Aorta (tissue), 5 donors: ENCODE measurements at places on chromosomes 5 and 9. TPM values are rescaled to one million over a fixed set of nuclear protein-coding genes. Genes with fewer than 3 reads are reported as not detected.

DNA sequence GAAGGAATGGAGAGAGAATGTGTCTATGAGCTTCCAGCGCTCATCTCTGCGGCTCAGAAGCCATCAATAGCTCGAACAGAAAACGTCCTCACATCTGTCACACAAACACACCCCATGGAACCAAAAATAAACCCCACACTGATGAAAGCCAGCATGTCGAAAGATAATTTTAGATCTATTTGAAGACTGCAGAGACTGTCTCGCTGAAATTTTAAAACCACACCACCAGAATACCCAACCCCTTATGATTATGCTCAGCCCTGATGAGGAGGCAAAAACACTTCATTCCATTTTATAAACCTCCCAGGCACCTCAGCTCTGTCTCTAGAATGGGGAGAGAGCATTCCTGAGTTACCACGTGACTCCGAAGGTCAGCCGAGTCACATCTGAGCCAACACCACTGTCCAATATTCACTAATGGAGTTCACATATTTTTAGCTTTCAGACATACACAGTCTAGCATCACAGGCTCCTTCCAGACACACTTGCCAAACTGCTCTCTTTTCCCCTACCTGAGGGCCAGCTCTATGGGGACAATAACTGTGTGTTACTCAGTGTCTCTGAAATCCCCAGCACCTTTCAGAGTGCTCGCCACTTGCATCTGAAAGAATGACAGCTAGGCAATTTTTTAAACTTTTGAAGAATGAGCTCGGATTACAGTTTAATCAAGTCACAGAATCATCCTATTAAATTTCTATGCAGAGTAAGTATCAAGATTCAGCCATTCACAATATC lies 63.2 kb downstream of the SERINC5 start:
- no peak overlapping the region for H3K4me3 ChIP-seq
- H3K36me3 ChIP-seq: no peaks in the 10 kb centered on the region
- H3K27ac ChIP-seq: no peak overlapping the region
- H3K27me3 ChIP-seq: no peaks in the 10 kb centered on the region
- H3K4me1 ChIP-seq: peaks cover 14% of the 10 kb centered on the region

- no peak overlapping the region for H3K4me3 ChIP-seq
- H3K27ac ChIP-seq: no peak overlapping the region
- no peaks in the 10 kb centered on the region for H3K27me3 ChIP-seq
These were observed 120.2 kb downstream of the ENTREP1 start for GRCh38 chr9:69445251-69445650.

PDZD2 gene
- polyA plus RNA-seq: 2.8 TPM

- no peaks in the 10 kb centered on the region for H3K36me3 ChIP-seq
- H3K27me3 ChIP-seq: no peaks in the 10 kb centered on the region
- no peak overlapping the region for H3K4me3 ChIP-seq
- H3K27ac ChIP-seq: peak overlapping the region; percentile 96
- peak; percentile 58 for DNase-seq
- H3K4me1 ChIP-seq: peaks cover 6% of the 10 kb centered on the region
These were observed 204.8 kb upstream of the MEF2C start for GRCh38 chr5:89087551-89088318.

FAM200C gene
- 3.5 TPM for polyA plus RNA-seq
